NCI-H1417 (cell line): ENCODE measurements at places on chromosomes 7 and 10.

GRCh38 chr10:124568848-124569622 is 107.4 kb downstream of the LHPP start:
- peak; percentile 75 for DNase-seq

GRCh38 chr10:77850620-77851231 is 75.8 kb downstream of the DLG5 start:
- no peak for DNase-seq

DNA sequence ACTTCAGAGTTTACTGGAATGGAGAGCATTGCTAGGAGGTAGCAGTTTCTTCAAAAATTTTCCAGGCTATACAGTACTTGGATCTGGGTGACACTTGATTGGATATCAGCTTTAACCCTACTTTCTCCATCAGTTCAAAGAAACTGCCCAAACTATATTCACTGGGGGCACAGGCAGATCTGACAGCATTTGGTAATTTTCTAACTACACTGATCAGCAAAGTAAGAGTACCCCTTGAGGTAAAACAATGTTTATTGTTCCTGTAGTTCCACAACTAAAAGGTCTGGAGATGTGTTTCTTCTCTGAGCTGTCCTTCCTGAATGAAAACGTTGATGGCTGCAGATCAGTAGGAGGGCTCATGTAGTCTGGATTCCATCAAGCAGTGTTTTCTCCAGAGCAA is 104.2 kb downstream of the CABCOCO1 start:
- DNase-seq, result no peak

DNA sequence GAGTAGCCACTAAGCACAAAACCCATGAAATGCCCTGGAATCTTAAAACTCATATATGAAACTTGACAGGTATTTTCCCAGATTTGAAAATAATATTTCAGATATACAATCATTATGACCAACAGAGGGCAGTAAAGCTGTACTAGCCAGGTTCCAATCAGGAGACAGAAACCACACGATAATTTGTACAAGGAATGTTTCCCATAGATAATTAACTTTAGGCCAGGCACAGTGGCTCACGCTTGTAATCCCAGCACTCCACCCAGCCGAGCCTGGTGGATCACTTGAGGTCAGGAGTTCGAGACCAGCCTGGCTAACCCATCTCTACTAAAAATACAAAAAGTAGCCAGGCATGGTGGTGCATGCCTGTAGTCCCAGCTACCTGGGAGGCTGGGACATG is 31.0 kb upstream of the NUB1 start:
- DNase-seq, result no peak

DNA sequence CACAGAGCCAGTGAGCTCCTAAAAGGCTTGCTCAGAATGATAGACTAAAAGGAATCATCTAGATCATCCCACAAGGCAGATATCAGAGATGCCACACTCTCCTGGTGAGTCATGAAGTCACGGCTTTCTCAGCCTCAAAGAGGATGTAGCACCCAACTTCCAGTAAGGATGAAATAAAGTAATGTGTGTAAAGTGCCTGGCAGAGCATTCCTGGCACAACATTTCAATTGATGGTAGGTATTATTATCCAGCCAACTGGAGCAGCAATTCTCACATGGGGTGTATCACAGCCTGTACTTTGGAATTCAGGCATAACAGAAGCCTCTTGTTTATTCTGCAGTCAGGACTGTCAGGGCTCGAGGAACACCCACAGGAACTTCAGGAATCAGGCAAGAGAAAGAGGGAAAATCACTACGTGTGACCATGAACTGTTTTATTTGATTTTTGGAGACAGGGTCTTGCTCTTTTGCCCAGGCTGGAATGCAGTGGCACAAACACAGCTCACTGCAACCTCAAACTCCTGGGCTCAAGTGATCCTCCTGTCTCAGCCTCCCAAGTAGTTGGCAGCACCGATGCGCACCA is 5.3 kb upstream of the NAT16 start:
- no peak for DNase-seq

- DNase-seq, result no peak
Observed at GRCh38 chr10:5764422-5765297, 48.6 kb downstream of the GDI2 start.

GRCh38 chr7:19020711-19021110 is 96.7 kb downstream of the TWIST1 start:
- DNase-seq, result no peak

- no peak for DNase-seq
Observed at GRCh38 chr10:69583106-69583505, 9.9 kb upstream of the NEUROG3 start.

DNA sequence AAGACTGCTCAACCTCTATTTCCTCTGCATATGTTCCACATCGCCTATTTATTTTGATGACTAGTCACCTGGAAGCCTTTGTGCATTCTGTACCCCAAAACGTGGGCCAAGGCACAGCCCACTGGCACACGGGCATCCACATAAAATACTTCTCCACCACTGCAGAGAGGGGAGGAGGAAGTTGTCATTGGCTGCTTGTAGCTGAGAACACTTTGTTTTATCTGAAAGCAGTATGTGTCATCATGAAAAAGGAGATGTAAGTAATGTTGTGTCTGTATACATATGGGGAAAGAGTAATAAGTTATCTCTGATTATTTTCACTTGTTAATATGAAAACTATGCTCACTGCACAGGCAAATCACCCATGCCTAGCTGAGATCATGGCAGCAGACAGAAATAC is 48.2 kb upstream of the AMPH start:
- no peak for DNase-seq

GRCh38 chr7:47414342-47415317 is 167.3 kb downstream of the TNS3 start:
- DNase-seq, result no peak

- DNase-seq, result peak; percentile 87
Observed at GRCh38 chr7:80060218-80060806, 74.3 kb upstream of the GNAI1 start.

DNA sequence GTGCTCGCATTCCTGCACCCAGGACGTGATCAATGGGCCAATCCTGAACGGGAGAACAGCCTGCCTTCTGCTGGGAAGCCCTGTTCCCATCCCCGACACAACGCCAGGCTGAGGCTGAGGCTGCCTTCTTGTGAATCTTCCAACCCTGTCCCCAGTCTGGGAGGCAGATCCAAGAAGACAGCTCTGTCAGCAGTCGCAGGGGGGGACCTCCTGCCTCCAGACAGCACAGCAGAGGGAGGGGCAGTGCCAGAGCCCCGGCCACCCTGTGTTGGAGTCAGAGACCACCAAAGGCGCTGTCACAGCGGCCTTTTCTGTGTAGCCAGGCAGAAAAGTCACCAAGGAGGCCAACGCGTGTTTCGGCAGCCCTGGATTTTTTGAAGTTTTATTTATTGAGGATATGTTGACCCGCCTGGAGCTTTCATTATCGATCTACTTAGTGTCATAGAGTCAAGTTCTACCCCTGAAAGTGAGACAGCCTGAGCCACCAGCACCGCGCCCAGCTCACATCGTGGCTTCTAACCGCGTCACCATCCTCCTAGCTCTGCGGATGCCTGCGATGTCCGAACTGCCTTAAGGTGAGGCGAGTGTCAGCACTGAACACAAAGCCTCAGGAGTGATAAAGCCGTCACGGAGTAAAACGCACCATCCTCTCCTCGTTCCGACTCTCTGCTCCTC is 86.1 kb downstream of the PTPRN2 start:
- no peak for DNase-seq

- no peak for DNase-seq
Observed at GRCh38 chr7:44460325-44460724, 30.1 kb downstream of the NUDCD3 start.

- peak; percentile 74 for DNase-seq
Observed at GRCh38 chr7:2631946-2632732, at the start of gene TTYH3. Gene TTYH3, plus strand, starts transcription at chr7:2631986. Its CDS starts 170 bp downstream, at chr7:2632156.

- no peak for DNase-seq
Observed at GRCh38 chr10:116737627-116738327, 4.6 kb downstream of the HSPA12A start.

- DNase-seq, result no peak
Observed at GRCh38 chr7:115004121-115004520, 82.2 kb downstream of the MDFIC start.

GRCh38 chr10:132443605-132443982 is 46.6 kb downstream of the PWWP2B start:
- no peak for DNase-seq

DNA sequence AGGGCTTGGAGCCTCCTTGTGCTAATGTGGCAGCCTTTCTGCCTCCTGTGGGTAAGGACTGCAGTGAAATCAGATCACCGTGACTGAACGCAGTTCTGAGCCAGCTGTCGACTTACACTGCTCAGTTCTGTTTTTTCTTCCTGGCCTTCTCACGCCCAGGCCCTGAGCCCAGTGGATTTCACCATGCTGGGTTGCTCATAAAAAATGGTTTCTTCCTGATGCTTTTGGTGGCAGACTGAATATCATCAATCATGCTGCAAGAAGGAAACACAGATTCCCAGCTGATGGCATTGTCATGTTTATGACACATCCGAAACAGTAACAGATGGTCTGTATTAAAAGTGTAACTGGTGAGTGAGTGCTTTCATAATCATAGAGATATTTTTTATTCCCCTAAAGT is 389.6 kb downstream of the GALNT17 start:
- no peak for DNase-seq

GRCh38 chr10:53325066-53325465 is 552.5 kb upstream of the MBL2 start:
- no peak for DNase-seq

DNA sequence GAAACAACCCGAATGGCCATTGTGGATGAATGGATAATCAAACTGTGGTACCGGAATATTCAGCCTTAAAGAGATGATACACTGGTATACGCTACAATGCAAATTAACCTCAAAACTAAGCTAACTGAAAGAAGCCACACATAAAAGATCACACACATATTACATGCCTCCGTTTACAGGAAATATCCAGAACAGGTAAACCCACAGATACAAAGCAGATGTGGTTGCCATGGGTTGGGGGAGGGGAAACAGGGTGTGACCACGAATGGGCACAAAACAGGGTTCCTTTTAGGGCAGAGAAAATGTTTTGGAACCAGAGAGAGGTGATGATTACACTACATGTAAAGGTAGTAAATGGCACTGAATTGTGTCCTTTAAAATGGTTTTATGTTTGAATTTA is 16.6 kb downstream of the ESYT2 start:
- no peak for DNase-seq

DNA sequence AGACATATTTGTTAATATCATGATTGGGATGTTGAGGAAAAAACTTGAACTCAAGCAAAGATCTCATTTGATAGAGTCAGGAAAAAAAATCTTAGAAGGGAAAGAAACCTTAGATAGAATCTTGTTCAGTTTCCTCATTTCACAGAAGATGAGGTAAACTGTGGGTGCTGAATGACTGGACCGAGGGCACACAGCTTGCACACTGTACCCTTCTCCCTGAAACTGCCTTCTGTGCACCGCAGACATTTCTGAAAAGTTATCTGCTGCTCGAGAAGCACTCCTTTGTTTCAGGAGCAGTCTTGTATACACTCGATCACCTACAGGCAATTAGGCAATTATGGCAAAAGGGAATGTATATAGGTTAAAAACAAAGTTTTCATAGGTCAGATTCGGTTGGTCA is 167.4 kb downstream of the SKAP2 start:
- DNase-seq, result no peak

DNA sequence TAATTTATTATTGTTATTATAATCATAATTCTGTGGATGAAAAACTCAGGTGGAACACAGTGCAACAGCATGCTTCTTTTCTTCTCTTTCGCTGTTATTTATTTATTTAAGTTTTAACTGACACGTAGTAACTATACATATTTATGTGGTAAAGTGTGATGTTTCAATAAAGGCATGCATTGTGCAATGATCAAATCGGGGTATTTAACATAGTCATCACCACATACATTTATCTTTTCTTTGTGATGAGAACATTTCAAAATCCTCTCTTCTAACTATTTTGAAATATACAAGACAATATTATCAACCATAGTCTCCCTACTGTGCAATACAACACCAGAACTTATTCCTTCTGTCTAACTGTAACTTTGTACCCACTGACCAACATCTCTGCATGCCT is 152.5 kb upstream of the LYZL1 start:
- no peak for DNase-seq

DNA sequence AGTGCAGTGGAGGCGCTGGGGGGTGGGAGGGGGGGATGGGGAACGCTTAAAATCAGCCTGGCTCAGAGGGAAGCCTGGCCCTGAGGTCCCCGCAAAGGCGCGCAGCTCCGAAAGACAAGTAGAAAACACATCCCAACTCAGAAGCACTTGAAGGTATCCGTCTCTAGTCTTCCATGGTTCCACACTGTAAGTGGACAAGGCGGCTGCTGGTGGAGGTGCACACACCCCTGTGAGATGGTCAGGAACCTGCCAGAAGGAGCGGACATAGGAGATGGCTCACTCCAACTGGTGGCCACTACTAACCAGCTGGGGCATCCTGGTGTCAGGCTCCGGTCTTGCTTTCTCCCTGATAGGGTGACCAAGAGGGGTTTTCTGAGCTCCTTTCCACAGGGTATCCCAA is 41.7 kb downstream of the CTBP2 start:
- no peak for DNase-seq
